AML-193 (cell line): ENCODE measurements at places on chromosomes 5 and 9.
A peak's percentile ranks its signal among the peaks of the same experiment; 100 is the strongest.

- DNase-seq: no peak
These were observed 40.5 kb upstream of the FAM81B start for GRCh38 chr5:95350631-95351030.

DNA sequence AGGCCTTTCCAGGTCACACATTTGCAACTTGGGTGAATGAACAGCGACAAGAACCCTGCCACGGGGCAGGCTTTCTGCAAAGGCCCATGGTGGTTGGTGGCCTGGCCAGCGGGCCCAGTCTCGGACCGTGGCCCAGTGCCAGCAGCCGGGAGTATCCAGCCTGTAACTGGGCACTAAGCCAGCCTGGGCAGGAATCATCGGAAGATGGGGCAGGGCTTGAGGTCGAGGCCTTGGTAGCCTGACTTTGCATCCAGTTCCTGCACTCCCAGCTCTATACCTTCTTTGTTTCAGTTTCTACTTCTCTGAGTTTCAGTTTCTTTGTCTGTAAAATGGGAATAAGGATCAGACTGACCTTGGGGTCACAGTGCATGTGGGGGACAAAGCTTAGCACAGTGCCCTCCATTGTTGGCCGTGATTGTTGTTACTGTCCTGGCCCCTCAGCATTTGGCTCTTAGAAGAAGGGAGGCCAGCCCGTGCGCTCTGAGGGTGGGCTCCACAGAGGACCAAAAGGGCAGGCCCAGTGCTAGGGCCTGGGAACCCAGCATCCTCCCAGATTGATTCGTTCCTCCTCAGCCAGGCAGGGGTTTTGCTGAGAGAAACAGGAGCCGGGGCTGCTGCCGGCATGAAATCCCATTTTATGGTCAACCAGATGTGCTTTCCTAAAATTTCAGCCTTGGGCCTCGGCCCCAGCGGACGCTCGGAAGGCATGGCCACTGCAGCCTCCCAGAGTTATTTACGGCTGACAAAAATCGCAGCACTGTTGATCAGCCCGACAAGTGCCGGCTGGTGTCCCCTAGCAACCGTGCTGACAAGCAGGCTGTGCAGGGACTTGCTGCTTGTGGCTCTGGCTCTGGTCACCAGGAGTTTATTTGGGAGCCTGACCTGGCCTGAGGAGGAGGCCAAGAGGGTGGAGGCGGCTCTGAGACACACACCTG is 43.6 kb downstream of the JADE2 start:
- DNase-seq: no peak

GRCh38 chr9:4923141-4923540 is 61.9 kb upstream of the JAK2 start:
- no peak for DNase-seq

DNA sequence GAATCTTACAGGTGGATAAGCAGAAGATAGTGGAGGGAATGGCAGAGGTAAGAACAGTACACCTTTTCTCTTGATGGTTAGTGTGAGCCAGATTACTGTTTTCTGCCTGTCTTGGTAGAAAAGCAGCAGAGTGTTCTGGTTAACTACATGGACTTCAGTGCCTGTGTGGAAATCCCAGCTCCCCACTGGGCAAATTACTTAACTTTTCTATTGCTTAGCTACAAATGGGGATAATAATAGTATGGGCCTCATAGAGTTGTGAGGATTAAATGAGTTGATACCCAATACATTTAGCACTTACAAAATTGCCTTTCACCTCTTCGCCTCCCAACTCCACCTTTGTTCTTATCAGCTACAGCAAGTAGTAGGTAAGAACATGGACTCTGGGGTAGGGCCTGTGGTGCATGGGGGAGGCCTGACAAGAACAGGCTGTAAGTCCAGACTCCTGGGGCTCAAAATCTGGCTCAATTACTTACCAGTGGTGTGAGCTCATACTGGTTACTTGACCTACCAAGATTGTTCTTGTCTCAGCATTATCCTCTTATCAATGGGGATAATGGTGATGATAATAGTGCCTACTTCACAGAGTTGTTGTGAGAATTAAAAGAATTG is 125.1 kb downstream of the LIFR start:
- no peak for DNase-seq

DNA sequence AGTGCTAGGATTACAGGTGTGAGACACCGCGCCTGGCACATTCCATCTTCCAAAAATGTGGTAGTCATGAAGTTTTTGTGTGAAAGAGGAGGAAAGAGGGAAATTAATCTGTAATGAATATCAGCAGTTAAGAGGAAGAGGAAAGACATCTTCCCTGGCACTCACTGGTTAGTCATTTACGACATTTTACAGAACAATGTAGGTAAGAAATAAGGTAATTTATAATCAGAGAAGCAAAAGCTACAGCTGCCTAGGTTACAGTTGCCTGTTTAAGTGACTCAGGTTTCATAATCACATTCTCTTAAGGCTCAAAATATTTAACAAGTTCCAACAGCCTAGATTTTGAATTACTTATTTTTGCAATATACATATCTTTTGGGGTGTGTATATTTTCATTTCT is 26.9 kb downstream of the CNOT6 start:
- no peak for DNase-seq

DNA sequence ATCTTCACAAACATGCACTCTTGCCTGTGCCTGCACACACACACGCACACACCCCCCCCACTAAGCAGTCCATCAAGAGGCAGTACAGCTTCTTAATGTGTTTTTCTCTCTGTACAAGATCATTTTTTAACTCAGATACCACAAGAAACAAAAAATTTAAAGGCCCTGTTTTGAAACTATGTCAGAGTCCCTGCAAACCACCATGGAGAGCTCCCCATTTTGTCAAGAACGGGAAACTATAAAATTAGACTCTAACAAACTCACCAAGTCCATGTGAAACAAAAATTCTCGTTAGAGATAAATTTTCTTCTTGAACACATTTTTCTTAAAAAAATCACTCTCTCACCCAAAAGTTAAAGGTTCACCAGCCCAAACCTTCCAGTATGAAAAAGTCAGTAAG is 86.3 kb downstream of the ELAVL2 start:
- no peak for DNase-seq

- DNase-seq: peak; percentile 60
These were observed 73.0 kb downstream of the PTPDC1 start for GRCh38 chr9:94157050-94157801.

DNA sequence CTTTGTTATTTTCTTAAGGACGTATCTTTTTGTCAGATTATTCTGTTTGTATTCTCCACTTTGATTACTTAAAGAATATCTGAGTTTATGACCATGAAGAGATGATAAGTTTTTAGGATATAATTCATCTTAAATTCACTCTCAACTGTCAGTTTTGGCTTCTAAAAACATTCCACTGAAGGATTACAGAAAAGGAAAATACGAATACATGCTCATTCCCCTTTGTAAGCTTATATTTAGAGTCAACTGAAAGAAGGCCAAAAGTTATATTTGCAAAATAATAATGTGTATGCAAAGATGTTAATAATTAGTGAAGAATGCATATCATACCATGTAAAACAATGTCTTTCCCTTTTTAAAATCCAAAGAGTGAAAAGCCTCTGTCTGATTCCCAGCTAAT is 52.5 kb downstream of the ZNF474 start:
- DNase-seq: no peak

GRCh38 chr5:16702964-16703363 is 86.2 kb upstream of the RETREG1 start:
- DNase-seq: no peak

- no peak for DNase-seq
These were observed 212.2 kb downstream of the CHSY3 start for GRCh38 chr5:130116462-130116861.

DNA sequence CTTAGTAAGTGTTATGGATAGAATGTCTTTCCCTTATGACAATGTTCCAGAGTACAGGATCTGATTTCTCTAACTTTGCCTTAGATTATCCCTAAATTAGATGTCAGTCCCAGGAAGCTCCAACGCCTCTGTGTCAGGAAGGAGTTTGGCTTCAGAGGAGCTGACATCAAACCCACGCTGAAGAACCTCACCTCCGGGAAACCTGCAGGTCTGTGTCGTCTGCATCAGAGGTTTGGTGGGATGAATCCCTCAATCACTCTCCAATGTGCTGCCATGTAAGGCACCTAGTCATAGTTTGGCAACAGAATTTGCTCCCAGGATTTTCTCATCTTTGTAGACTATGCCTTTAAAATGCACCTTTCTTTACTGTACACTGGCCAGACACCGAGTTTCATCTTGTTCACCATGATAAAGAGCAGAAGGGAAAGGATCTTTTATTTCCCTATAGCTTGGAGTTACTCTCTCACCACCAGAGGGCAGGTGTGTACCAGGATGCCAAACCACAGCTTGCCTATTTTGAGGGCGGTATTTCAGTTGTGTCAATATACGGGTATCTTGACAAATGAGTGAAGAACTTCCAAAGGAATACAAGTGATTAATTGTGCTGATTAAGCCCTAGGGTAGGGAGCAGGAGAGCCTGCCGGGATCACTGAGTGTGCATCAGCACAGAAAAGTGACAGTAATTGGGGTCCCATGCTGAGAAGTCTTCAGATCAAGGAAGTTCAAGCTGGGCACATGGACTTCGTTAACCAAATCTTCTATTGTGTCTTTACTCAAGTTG is 23.4 kb downstream of the MINAR2 start:
- peak; percentile 39 for DNase-seq

DNA sequence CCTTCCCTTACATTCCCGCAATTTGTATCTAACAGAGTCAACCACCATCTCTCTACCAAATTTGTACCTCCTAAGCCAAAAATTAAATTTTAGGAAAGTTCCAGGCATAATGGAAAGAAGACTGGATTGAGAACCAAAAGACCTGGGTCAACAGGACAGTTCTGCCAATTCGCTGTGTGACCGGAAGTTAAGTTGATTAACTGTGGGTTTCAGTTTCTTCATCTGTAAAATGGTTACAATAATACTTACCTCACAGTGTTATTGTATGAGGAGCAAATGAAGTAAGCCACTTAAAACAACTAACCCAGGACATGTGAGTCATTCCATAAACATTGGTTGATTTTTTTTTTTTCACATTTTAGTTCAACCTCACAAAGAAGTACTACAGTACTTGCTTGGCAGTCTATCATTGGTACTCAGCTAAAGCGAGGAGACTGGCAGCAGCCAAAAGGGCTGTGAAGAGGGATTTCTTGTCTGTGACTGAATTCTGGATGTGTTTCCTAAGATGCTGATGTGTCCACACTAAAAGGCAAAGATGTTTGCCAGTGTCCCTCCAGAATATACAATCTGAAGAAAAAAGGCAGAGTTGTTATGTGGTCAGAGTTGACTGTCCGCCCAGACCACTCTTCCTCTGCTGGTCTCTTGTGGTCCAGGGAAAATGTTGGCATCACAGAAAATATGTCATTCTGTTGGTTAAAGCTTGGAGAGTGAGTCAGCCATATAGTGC is 198.6 kb downstream of the TLE1 start:
- no peak for DNase-seq

DNA sequence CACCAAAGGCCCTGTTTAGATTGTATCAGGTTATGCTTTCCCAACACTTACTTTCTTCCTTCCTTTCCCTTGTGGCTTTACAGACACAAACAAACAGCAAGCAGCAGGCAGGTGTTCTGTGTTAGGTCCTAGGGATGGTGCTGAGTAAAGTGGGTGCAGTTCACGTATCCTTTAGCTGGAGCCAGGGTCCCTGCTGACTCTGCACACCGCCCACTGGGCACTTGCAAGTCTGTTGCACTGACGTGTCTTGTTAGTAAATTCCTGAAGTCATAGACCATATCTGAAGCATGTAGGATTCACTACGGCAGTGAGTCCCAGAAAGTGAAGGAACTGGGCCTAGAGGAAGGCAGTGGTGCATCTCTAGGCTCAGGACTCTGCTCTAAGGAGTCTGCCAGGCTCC is 96.5 kb downstream of the DAPK1 start:
- DNase-seq: no peak

GRCh38 chr9:113989017-113989713 is 88.9 kb downstream of the AMBP start:
- DNase-seq: no peak

DNA sequence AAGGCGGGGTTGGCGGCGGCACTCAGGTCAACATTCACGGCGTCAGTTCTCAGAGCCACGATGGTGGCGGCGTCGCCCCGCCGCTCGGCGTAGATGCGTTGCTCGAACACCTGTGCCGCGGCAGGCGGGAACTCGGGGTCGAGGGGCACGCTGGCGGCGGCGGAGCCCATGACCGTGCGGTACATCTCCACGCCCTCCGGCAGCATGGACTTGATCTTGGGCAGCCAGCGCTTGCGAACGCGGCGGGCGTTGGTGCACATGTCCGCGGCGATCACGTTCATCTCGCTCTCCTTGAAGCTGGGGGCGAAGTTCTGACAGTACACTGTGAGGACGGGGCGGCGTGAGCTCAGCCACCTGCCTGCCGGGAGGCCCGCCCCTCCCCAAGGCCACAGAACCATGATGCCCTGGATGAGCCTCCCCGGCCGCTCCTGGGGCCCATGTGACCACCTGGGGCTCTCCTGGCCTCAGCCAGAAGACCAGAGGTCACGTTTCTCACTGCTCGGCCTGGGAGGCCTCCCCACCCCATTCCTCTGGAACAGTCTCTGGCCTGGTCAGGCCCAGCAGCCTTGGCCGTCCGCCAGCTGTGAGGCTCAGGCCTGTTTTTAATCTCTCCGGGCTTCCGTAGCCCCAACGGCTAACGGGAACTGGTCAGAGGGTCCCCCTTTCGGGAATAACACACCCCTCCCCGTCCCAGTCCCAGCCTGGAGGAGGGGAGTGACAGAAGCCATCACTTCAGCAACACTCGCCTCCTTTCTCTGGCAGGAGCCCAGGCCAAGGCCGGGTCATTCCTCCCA is 50.7 kb upstream of the UBAC1 start:
- DNase-seq: no peak

- DNase-seq: no peak
These were observed 309.9 kb downstream of the NR3C1 start for GRCh38 chr5:143093452-143094086.

- no peak for DNase-seq
These were observed 22.9 kb downstream of the OR2V2 start for GRCh38 chr5:181170237-181170825.

DNA sequence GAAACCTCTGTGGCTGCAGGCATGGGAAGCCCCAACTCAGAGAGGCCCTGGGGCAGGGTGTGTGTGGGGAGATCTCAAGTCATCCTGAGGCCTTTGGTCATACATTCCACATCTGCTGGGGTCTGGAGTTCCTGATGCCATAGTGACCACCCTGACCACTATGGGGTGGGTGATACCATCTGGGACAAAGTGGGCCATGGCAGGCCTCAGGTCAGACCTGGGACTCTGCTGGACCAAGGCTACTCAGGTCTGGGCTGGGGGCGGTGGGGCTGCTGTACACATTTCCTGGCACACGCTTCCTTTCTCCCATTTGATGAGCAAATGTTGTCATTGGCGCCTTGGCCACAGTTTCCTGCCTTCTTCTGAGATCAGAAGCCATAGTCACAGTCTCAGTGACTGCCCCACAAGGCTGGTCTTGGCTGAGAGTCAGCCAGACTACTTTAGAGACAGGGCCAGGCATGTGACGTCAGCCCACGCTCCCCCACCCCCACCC is 15.1 kb upstream of the ACSL6 start:
- no peak for DNase-seq

- no peak for DNase-seq
These were observed 93.0 kb downstream of the SUSD1 start for GRCh38 chr9:112081918-112082729.

DNA sequence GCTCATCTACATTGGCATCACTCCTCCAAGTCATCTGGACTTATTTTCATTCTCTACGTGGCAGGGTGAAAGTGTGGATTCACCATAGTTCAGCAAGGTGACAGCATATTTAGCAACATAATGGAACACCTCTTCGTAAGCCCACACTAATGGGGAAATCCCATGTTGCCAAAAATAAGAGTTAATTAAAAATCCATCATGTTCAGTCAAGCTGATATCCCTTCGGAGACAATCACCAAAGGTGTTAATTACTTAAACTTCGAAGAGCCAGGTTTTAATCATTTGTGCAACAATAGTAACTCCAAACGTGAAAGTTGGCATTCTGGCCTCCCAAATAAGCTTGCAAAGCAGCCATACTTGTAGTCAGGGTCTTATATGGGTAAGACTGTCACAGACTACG is 242.9 kb downstream of the NSG2 start:
- DNase-seq: no peak
